ENCODE measurements at places on chromosomes 11 and 22.

DNA sequence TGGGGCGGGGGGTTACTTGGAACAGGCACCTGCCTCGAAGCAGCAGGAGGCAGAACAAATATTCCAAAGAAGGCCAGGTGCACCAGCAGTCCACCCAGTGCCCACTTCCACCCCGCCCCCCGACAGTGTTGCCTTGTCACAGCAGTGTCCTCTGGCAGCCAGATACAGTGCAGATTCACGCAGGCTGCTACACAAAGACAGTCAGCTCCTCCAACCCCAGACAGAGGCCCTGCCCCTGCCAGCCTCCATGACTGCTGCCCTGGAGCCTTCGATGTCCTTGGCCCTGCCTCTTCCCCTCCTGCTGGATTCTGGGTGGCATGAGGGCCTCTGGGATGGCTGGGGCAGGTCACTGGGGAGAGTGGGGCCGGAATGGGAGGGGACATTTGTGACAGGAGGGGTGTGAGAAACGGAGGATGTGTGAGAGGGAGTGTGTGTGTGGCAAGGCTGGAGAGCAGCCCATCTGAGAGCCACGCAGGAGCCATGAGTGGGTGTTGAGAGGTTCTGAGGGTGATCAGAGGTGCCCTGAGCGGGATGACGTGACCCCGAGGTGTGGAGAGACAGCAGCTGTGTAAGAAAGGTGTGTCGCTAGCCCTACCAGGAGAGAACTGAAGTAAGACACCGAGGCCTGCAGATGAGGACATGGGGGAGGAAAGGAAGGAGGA lies 173.7 kb downstream of the CEP164 start:
- DNase-seq = no peak

DNA sequence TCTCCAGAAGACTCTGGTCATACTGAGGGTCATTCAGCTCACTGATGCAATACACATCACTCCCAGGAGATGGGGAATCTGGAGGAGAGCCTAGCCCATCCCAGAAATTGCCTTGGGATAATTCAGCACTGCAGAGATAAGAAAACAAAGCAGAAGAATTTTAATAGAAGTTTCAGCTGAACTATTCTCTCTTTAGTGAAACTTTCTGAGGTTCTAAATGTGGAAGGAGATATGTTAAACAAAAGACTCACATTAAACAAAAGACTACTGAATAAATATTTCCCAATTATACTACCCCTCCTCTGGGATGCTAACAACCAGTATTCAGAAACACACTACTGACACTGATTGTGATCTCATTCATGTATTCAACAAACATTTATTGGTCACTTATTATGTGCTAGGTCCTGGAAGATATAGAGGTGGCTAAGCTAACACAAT lies 47.8 kb downstream of the C2CD3 start:
- no peak for DNase-seq

- DNase-seq = no peak
Measured at GRCh38 chr22:20764729-20765128, 9.2 kb upstream of the SERPIND1 start.

- DNase-seq = no peak
Measured at GRCh38 chr11:31956310-31956709, 134.6 kb upstream of the RCN1 start.

DNA sequence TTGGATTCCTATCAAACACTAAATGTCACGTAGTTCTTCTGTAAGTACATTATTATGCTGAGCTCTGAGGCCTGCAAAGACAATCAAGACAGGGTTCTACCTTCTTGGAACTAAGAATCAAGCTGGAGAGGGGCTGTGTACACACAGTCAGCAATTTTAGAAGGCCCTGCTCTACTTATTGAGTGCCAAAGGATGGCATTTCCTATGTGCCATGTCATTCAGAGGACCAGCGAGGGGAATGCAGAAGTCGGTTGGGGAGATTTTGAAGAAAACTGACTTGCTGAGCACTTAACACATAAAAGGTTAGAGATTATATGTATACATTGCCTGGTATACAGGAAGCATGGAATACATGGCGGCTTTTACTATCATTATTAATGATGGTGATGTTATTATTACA lies 5.3 kb downstream of the SLC37A2 start:
- no peak for DNase-seq

GRCh38 chr11:69588270-69588669 lies 52.7 kb upstream of the CCND1 start:
- DNase-seq = no peak

- DNase-seq = no peak
Measured at GRCh38 chr11:122601141-122602125, 54.1 kb upstream of the UBASH3B start.

DNA sequence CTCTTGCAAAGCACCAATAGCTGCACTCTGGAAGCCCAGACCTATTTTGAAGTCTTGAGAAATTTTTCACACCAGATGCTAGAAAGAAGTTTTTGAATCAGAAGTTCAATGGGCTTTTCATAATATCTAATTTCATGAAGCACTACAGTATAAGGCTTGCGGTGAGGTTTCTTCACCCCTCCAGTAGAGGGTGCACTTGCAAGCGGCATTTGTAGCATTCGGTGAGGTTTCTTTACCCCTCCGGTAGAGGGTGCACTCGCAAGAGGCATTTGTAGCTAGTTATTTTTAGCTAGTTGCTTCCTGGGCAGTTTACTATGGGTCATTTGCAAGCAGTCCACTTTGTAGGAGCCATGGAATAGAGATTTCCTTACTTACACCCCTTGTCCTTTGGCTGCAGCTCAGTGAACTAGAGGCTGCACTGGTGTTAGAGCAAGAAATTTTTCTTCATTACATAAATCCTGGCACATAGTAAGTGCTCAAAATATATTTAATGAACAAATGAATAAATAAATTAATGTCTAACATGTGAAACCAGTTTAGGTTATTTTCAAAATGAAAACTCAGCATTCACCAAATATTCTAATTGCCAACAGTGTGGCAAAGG lies 7.8 kb upstream of the NOX4 start:
- no peak for DNase-seq

DNA sequence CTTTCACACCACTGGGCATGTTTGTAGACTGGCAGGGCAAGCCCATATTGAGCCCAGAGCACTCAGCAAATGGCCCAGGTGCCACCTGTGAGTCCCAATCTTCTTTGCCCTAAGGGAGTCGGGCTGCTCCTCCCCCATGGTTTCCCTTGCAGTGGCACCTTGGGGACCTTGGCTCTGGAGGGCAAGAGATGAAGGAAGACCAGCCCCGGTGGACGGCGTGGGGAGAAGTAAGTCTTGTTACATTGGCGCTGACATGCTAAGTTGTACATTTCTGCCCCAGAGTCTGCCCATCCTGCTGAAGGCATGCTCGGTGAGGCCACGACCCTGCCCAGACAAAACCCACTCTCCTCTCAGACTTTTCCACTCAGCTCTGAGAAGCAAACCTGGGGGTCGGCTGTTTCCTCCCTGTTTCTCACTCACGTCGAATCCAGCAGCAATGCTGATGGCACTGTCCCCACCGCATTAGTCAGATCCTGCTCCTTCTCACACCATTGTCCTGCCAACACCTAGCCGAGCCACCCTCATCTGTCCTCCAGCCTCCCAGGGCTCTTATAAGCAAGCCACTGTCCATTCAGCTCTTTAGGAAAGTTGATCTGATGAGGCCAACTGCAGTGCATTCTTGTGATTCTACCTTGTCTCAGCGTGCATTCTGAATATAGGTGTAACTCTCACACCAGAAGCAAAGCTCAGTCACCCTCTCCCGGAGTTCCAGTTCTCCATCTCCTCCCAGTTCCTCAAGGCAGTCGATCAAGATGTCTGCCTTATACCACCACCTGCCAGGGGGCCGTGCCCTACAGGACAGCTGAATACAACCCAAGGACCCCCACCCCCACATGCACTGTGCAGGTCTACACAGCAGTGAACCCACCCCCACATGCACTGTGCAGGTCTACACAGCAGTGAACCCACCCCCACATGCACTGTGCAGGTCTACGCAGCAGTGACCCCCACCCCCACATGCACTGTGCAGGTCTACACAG lies 827.1 kb downstream of the TBC1D22A start:
- no peak for DNase-seq

- DNase-seq = no peak
Measured at GRCh38 chr11:75267171-75267970, 26.8 kb downstream of the TPBGL start.

- no peak for DNase-seq
Measured at GRCh38 chr11:72292106-72292785, 48.3 kb upstream of the PHOX2A start.

- no peak for DNase-seq
Measured at GRCh38 chr11:78696177-78696576, 121.5 kb upstream of the NARS2 start.

DNA sequence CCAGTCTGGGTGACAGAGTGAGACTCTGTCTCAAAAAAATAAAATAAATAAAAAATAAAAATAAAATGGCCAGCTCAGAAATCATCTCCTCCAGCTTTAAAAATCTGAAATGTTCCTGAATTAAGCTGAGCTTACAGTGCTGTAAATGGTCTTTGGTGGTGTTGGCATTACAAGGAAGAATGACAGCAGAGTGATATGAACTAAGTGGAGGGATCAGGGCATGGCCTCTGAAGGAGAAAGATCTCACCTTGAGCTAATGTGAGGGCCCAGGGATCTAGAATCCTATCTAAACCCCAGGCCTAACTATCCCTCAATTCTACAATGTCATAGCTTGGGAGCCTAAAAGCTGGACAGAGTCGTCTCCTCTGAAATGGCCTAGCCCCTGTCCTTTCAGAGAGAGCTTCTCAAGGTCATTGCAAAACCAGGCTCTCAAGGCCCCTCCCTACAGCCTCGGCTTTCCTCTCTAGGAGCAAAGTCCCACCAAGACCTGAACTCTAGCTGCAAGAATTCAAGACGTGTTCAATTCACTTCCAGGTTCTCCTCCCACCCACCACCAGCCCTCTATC lies 345.4 kb downstream of the BUD13 start:
- no peak for DNase-seq

DNA sequence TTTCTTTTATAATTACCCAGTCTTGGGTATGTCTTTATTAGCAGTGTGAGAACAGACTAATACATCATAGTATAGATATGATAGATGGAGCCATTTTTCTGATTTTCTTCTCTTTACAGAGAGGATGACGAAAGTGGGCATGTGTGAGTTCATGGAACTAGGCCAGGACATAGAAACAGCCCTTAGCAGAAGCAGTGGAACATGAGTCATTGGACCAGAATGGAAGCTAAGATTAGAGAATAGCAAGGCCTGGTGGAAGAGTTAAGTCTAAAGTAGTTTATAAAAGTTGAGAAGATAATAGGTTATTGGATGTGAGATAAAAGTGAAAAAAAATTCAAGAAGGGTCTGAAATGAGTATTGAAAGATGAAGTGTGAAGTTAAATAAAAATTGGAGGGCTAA lies 97.0 kb upstream of the MPPED2 start:
- DNase-seq = no peak

DNA sequence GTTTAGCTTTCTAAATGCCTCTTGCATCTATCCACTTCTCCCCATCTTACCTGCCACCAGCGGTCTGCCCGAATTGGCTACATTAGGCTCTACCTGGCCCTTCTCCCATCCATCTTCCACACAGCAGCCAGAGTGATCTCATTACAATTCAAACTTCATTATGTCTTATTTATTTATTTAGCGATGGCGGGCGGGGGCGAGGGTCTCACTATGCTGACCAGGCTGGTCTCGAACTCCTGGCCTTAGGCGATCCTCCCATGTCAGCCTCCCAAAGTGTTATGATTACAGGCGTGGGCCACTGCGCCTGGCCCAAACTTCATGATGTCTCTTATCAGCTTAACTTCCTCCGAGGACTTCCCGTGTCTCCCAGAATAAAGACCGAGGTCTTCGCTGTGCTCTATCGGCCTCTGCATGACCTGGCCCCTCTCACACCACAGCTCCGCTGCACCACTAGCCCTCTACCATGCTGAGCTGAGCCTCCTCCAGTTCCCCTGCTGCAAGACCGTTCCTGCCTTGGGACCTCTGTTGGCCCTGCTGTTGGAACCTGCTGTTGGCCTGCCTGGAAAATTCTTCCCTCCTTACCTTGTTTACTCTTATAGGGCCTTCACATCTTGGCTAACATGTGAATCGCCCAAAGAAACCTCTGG lies 870 bp upstream of the CTTN start:
- DNase-seq = no peak

DNA sequence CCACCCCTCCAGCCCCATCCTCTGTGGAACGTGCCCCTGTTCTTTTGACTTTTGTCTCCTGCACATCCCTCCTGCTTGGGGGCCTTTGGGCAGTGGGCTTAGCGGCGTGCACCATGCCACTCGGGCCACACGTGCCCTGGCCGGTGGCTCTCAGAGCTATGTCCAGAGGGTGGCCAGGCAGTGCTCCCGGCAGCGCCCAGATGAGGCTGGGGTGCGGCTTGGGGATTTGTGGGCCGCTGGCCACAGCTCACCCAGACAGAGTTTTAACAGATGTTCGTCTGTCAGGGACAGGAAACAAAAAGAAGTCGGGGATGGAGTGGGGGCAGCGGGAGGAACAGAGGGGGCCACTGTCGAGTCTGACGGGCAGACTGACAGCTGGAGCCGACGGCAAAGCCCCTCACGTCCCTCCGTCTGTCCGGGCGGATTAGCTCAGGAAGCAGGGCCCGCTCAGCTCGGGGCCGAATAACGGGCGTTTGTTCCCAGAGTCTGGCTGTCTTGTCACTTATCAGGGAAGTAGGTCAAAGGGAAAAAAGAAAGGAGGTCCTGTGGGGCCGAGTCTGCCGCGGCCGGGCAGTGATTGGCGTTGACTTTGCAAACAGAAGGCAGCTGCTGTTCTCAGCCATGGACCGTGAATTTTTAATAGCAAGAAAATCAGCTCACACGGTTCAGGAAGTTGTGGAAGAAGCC lies 61.6 kb downstream of the LRP5 start:
- DNase-seq = no peak

GRCh38 chr11:3849297-3849874 lies 6.1 kb upstream of the STIM1 start:
- DNase-seq = no peak

- no peak for DNase-seq
Measured at GRCh38 chr11:20367313-20367948, 3.9 kb downstream of the HTATIP2 start.

- DNase-seq = no peak
Measured at GRCh38 chr11:61067782-61068446, 34.4 kb upstream of the CD5 start.

DNA sequence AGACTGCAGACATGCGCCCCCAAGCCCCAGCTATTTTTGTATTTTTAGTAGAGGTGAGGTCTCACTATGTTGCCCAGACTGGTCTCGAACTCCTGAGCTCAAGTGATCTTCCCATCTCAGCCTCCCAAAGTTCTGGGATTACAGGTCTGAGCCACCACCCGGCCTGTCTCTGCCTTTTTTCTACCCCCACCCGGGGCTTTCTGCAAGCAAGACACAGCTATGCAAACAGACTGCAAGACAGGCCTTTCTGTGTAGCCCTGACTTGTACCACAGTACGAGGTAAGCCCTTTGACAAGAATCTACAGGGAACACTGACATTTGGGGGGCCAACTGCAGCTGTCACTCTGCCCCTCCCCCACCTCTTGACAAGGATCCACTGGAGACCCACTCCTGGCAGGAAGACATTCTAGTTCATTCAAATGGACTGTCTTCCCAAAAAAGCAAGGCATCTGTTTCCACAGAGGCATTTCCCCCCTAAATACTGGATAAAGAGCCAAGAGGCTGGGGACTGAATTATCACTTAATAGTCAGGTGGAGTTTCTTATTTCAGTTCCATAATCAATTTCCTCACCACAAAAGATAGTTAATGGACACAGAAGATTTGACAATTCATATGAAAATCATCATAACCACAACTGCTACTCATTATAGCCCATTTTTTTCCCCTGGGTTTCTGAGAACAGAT lies 118.2 kb downstream of the ABTB2 start:
- no peak for DNase-seq

- DNase-seq = no peak
Measured at GRCh38 chr11:68659158-68659921, 25.0 kb upstream of the GAL start.

GRCh38 chr11:116224889-116225200 lies 547.9 kb downstream of the BUD13 start:
- no peak for DNase-seq

Data from GM12892 (cell line).